Activated CD4-positive, alpha-beta T cell treated with anti-CD3 and anti-CD28 coated beads for 24 hours (primary cell): ENCODE measurements at places on chromosomes 2 and 18.

DNA sequence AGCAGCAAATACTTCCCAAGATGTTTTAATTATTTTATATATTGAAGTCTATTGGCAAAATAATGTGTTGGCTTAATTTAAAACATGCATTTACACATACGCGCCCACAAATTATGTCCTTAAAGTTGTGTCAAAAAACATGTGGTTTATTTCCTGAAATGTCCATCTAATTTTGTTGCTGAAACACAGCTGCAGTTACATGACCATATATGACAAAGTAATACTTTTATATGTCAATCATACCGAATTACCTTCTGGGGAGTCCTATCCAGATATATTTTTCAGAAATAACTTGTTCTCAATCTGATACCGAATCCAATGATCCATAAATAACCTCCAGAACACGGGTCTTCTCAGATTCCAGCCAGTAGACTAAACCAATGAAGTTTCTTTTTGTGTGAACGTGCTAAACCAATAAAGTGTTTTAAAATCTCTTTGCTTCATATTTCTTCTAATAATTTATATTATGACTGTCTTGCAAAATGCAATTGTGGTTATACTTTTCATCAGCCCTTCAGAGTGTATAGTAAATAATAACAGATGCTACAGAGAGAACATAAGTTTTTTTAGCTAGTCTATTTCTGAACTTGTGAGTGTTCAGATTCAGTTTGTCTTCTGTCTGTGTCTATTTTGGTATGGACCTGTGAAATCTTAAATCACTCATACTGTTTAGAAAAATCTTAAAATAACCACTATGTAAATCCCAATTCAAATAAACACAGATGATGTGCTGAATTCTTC lies 2.4 kb downstream of the SCG2 start:
- DNase-seq, result no peak

DNA sequence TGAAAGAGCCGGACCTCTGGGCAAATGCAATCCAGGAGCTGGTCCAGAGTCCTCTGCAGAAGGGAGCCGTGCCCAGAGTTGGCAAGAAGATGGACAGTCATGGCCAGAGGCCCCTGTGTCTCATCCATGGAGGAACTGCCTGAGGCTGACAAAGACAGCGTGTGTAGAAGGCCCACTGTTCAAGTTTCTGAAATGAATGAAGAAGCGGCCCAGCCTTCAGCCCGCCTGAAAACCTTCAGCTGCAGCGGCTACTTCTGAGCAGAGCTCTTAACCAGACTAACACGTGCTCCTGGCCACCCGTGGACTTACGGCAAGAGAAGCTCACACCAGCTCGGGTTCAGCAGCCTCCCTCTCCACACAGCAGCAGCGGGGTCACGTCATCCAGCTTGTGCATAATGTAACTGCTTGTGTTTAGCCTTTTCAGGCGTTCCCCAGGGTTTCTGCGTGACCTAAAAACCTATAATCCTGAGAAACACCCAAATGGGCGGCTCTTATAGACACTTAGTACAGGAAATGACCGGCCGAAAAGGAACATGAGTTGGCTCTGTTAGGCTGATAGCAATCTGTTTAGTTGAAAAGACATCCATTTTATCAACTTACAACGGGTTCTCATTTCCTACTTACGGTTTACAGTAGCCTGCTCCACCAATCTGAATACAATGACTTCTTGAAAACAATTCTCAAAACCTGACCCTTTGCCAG lies at the start of gene FAM124B:
FAM124B (minus strand) TSS at position 467 of the 702 bp plus-strand sequence; CDS start at position 128, 339 bp downstream.
- no peak for DNase-seq

- DNase-seq, result no peak
Measured at GRCh38 chr18:4847056-4847455, 350.0 kb downstream of the AKAIN1 start.

DNA sequence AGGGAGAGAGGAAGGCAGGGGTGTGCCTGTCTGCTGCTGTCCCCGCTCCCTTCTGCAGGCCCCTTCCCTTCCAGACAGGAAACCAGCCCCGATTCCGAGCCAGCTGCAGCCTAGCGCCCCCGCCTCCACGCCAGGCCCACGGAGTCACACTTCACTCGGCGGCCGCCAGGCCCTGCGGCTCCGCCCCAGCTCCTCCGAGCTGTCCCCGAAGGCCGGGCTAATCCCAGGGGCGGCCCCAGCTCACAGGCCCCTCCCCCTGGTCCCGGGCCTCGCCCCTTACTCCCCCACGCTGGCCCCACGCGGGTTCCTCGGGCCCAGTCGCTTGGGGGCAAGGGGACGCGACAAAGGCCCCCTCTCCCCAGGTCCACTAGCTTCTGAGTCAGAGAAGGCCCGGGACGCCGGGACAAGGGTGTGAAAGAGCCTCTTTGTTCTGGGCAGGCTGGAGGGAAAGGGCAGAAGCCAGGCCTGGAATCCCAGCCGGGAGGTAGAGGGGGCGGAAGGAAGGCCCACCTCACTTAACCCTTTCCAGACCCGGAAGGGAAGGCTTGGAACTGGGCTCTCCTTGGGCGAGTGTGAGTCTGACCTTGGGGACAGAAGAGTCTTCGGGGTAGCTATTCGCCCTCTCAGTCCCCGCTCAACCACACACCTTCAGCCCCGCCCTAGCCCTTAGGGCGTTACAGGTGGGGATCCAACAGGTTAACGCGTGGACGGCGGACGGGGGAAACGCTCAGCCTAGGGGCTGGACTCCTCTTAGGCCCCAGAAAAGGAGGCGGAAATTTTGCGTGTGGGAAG lies 1.2 kb downstream of the RTKN start:
- DNase-seq, result no peak

DNA sequence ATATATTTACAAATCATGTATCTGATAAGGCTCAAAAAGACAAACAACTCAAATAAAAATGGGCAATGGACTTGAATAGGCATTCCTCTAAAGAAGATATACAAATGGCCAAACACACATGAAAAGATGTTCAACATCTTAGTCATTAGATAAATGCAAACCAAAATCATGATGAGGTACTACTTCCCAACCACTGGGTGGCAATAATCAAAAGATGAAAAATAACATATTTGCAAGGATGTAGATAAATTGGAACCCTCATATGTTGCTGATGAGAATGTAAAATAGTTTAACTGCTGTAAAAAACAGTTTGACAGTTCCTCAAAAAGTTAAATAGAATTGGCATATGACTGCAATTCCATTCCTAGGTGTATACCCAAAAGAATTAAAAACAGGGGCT lies 132.3 kb downstream of the TTC32 start:
- DNase-seq, result no peak

DNA sequence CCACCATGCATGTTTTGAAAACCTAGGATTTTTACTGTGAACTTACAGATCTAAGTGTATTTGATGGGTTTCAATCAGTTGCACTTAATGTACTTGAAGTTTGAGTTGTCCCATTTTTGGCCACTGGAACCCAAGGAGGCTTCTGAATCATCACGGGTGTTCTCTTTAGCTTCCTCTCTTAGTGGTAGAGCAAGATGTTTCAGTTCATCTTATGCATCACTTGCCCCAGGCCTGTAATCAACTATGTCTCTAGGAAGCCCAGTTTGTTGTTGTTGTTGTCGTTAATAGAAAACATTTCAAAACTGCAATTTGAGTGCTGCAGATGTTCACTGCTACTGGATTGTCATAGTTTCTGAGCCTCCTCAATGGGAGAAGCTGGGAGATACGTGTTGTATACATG lies 97.0 kb downstream of the FHOD3 start:
- no peak for DNase-seq
